ENCODE measurements at places on chromosomes 16 and 17. TPM values are rescaled to one million over a fixed set of nuclear protein-coding genes. Genes with fewer than 3 reads are reported as not detected.

DNA sequence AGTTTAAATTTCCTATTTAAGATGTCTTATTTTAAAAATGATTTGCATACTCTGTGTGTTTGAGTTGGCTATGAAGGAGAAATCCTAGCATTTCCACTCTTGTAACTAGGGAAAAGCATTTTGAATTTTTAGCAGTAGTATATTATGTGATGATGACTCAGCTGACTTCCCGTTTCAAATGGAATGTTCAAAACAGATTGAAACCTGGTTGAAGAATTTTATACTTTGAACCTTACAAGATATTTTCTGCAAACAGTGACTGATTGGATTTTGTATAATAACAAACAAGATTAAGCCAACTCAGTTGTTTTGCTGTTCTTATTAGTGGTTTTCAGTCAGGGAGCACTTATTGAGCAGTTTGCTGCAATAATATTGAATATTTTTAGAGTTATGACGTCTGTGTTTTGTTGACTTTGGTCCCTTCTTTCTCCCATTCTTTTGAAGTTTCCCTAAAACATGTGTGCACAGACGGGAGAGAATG is 8.0 kb downstream of the TNRC6A start:
- no peak for ATAC-seq

DNA sequence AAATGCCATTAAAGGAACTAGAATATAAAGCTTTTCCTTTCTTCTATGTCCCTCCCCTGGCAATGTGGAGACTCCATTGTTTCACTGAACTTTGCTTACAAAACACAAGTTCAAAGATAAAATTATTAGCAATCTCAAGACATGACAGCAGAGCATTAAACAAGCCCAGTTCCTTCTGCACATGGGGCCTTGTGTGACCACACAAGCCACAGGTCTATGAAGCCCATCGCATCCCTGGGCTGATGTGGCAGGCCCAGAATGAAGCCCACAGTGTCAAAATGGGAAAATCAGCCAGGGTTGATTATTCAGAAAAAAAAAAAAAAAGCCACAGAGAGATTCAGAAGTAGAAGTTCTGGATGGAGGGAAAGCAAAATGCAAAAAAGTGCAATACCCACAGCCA is 12.9 kb upstream of the SLC39A11 start:
- ATAC-seq, result no peak

DNA sequence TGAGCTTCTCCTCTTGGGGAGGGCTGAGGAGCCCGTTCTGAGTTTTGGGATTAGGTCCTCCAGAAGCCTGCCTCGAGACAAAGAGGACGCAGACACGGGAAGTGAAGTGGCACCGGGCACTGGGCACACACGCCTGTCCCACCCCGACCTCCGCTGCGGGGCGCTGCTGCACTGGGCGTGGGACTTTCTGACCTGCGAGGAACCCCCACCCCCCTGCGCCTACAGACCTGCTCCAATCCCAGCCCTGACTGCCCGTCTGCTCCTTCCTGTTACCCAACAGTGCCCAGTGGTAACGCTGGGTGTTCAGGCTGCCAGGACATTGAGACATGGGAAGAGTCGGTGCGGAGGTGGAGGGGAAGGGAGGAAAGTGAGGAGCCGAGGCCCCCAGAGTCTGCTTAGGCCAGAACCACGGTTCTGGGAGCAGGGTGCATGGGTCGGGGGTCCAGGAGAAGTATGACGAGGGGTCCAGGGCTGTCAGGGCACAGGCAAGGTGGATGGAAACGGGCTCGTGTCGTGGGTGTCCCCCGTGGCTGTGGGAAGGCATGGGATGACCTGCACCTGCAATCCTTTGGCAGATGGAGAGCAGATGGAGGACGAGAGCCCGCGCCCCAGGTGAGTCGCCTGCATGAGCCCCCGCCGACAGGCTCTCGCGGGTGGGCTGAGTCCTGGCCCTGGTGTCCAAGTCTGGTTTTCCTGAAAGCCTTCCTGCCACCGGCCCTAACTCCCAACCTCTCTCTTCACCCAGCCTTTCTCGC is 112.0 kb upstream of the CREBBP start:
- ATAC-seq, result no peak

GRCh38 chr17:7218166-7218565 is 1.5 kb downstream of the DLG4 start:
- no peak for ATAC-seq

DNA sequence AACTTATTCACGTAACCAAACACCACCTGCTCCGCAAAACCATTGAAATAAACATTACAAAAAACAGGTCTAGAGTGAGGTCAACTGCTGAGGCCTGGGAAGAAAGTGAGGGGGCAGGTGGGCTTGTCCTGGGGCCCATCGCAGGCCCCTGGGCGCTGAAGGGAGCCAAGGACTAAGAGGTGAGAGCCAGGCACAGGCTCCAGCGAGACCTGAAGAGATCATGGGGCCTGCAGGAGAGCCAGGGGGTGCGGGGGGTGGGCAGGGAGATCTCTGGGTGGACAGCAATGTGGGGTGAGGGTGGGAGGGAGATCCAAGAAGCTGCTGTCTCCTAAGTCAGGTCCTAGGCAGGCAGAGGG is 7.9 kb downstream of the ARHGAP27 start:
- no peak for ATAC-seq

DNA sequence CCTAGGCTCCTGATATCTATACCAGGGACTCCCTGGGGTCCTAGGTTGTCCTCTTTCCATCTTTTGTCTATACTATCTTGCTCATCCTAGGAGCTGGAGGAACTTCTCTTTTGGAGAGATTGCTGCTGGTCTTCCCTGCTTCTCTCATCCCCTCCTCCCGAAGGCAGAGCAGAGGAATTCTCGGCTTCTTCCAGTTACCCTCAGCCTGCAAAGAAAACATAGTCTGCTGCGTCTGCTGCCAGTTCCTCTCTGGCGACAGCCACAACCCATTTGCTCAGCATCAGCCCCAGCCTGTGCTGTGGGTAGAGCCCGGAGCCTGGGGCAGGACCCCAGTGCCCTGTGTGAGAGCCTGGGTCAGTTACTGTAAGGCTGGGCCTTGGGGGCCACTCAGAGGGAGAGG is 21.5 kb upstream of the DYNLL2 start:
- no peak for ATAC-seq

DNA sequence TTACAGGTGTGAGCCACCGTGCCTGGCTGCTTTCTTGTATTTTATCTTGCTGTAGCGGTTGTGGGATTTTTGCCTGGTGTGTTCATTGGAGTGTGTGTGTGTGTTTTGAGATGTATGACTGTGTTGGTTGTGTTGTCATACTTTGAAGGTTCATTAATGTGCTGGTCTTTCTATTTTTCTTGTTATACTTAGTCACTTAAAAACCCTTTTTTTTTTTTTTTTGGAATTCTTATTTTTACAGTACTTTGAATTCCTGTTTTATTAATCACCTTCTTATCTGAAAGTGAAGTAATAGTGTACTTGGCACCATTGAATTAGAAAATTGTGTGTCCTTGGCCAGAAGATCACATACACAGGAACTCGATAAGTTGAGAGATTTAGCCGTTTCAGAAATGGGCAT is 30.2 kb downstream of the TENT4B start:
- ATAC-seq, result no peak

DNA sequence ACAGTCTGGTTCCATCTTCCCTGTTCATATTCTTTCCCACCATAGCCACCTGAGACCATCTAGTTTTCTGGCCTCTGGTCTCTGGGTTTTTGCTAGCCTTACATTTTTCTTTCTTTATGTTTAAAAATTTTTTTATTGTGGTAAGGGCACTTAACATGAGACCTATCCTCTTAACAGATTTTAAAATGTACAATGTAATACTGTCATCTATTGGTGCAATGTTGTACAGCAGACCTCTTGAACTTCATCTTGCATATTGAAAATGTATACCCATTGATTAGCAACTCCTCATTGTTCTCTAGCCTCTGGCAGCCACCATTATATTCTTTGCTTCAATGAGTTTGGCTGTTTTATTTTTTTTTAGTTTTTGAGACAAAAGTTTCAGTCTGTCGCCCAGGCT is 39.2 kb downstream of the ITGAM start:
- ATAC-seq, result no peak

- peak; percentile 67 for ATAC-seq
These were observed 18.8 kb upstream of the AMZ2 start for GRCh38 chr17:68228817-68229570.

DNA sequence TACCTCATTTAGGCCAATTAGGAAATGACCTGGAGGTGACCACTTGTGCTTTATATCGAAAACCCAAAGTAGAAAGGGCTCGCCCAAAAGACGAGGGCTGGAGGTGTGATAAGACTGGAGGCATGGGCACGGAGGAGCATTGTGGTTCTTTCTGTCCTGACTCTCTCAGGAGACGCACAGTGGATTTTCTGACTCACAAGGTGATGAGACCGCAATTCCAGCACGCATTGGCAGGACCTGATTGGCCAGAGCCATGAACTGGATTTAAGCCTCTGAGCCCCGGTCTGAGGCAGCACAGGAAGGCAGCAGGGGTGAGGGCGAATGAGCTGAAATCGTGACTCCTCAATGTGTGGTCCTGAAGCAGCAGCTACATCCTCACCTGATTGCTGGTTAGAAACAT is 559.1 kb upstream of the SALL1 start:
- no peak for ATAC-seq

DNA sequence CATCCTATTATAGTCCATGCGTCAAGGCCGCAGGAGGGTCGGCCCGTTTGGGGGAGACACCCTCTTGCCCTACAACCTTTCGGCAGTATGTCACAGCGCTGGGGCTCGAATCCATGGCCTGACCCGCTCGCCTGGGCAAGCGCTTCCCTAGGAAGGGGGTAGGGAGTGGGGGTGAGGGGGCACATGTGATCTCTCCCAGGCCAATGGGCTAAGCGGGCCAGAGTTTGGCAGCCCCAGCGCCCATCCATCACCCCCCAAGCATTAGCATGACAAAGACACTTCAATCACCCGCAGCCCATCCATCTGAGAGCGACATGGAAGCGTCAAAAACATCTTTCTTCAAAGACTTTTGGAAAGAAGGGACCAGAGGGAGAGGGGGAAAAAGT is at the start of gene HOXB1:
TSS of gene HOXB1 (minus strand) at position 125 of the 386 bp plus-strand sequence. CDS start at position 18, 107 bp downstream.
- no peak for ATAC-seq

DNA sequence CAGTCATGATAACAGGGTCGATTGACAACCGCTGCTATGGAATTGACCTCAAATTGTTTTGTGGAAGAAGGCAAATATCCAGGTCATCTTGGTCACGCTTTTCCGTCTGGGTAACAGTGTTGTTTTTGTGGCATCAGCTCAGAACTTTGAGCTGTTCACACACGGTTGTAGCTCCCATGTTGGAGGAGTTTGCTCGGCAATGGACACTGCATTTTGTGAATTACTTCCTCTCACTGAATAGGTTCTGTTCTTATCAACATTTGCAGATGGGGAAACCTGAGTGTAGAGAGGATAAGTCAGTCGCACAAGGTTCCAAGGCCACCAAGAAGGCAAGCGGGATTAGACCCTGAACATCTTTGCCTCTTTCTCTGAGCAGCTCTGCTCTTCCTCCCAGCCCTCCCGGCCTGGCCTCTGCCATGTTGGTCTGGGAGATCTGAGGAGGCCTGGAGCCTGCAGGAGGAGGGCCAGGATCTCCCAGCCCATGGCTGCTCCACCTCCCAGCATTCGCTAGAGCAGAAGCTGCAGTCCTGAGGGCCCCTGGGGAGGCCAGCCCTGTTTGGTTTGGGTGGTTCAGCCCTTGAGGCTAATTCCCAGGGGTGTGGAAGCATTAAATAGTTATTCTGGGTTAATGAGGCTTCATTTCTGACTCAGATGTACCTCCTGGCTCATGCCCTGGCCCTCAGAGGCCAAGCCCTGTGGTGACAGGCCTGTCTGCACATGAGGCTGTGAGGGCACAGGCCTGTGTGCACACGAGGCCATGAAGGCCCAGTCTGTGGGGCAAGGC is 154.1 kb upstream of the PLCG2 start:
- ATAC-seq, result peak; percentile 86

GRCh38 chr16:21075252-21075651 is 75.4 kb downstream of the DNAH3 start:
- ATAC-seq, result no peak

DNA sequence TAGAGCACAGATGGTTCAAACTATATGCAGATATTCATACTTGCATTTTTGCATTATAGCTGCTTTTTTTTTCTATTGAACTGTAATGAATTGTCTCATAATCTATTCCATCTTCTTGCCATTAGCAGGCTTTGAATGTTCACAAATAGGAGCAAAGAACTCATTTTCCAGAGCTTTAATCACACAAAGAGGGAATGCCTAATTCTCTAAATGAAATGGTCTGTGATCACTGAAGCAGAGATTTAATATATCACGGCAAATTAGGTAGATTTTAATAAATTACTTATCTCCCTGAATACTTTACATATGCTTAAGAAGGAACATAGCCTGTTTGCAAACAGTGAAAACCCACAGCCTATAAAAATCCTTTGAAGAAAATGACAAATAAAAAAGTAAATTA is 97.6 kb upstream of the AKTIP start:
- no peak for ATAC-seq

GRCh38 chr17:35775039-35775438 is 14.4 kb downstream of the C17orf50 start:
- no peak for ATAC-seq

DNA sequence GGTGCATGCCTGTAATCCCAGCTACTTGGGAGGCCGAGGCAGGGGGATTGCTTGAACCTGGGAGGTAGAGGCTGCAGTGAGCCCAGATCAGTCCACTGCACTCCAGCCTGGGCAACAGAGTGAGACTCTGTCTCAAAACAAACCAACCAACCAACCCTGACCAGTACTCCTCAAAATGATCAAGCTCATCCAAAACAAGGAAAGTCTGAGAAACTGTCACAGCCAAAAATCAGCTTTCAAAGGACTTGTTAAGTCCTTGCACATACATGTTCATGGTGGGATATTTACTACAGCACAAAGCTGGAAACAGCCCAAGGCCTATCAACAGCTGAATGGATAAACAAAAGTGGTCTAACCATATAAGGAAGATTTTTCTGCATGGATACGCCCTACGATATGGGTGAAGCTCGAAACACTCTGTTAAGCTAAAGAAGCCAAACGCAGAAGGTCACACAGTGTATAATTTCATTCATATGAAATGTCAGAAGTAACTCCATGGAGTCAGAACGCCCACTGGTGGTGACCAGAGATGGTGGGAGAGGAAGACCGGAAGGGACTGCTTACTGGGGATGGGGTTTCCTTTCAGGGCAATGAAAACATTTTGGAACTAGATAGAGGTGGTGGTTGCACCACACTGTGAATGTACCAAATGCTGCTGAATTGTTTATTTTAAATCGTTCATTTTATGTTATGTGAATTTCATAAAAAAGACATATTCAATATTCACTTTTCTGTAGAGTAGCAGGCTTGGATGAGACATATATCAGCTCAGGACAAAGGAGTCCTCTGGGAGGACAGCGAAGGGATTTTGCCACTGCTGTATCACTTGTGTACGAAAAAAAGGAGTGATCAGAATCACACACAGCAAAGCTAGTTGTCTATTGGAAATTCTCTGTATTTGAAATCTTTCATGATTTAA is 17.7 kb downstream of the CCL17 start:
- ATAC-seq, result peak; percentile 37

- ATAC-seq, result peak; percentile 17
These were observed at the start of gene MMD for GRCh38 chr17:55421179-55421934. MMD (minus strand) TSS chr17:55421835; CDS start chr17:55421695, 140 bp downstream.

Gene KCNJ18
- total RNA-seq, result not detected

Gene ACE
- 1.9 TPM for total RNA-seq

Gene GAS7
- total RNA-seq, result 17.3 TPM

Gene KRT28
- total RNA-seq, result not detected

Gene KRT39
- total RNA-seq, result not detected

Gene NME2
- total RNA-seq, result 683 TPM

Gene ABCA9
- 1.3 TPM for total RNA-seq

Gene MC1R
- total RNA-seq, result 1.6 TPM

Gene SULT1A2
- 0.32 TPM for total RNA-seq

Gene ZG16B
- 15.3 TPM for total RNA-seq

Gene CDRT15
- not detected for total RNA-seq

Gene LYRM9
- total RNA-seq, result 2.3 TPM

Data from esophagus mucosa (tissue), 1 donor.